ENCODE measurements at places on chromosomes 4 and X. TPM values are rescaled to one million over a fixed set of nuclear protein-coding genes. Genes with fewer than 3 reads are reported as not detected.

Gene MAGEA12
- total RNA-seq, result not detected

Gene SLIT2
- 0.13 TPM for total RNA-seq

Gene CFAP99
- under 0.01 TPM for total RNA-seq

Gene PRR32
- total RNA-seq, result not detected

Gene BRS3
- total RNA-seq, result under 0.01 TPM

All from articular chondrocyte of knee joint (primary cell).